ENCODE measurements at places on chromosomes 12 and 14. TPM values are rescaled to one million over a fixed set of nuclear protein-coding genes. Genes with fewer than 3 reads are reported as not detected.

GRCh38 chr14:24785698-24786097, 151.7 kb upstream of the GZMB start:
- no peak for DNase-seq

- DNase-seq, result no peak
These were observed 6.4 kb downstream of the NKX2-1 start for GRCh38 chr14:36513451-36514277.

DNA sequence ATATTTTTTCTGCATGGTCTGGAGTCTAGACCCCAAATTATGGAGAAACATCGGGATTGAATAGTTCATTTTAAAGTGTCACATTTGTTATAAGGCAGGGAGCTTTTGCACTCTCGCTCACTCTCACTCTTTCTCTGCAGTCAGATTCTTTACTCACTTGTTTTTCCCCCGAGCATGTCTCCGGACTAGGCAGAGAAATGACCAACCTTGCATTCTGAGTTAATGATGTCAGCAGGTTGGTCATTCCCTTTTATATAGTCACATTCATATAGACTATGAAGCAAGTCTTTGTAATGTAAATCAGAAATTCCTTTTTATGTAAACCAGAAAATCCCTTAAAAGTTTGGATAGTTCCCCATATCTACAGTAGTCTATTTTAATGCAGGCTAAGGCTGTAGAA, 4.1 kb downstream of the C12orf75 start:
- no peak for DNase-seq

DNA sequence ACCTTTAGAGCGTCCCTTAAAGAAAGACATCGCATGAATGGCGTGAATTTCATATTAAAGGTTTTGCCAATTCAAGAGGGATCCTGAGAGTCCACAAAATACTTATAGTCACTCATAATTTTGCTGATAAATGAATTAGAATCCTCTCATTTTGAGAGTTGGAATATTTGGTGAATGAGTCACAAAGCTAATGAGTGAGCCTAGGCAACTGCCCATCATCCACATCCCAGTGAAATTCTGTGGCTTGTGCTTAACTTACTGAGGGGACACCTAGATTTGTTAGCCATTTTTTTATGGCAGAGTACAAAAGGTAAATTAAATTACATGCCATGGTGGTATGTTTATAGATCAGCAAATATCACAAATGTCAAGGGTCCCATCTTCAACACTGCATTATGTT, 12.7 kb upstream of the NOXRED1 start:
- DNase-seq, result no peak

DNA sequence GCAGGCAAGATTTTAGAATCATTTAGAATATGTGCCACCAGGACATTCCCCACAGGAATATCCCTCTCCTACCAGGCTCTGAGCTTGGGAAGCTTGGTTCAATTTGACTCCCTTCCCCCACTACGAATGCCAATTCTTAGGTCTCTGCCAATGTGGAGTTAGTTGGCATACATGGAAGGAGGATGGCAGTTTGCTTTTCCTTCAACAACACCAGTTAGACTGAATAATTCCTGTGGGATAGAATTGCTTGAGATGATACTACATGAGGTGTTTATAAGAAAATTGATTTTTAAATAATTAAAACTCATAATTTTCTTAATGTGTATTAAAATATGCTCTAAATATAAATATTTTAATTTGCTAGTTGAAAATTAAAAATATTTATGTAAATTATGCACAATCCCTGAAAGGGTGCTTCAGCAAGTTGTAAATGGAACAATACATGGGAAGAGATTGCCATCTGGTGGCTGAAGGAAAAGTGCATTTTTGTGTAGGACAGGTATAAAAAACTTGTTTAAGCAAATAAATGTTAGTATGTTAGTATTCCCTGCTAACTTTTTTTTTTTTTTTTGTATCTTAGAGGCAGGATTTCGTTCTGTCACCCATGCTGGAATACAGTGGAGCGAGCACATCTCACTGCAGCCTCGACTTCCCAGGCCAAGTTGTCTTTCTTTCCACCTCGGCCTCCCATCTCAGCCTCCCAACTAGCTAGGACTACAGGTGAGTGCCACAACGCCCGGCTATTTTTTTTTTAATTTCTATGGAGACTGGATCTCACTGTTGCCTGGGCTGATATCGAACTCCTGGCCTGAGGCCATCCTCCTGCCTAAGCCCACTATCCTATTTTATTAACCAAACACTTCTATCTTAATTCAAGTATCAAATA, 25.8 kb upstream of the STRAP start:
- peak; percentile 52 for DNase-seq

DNA sequence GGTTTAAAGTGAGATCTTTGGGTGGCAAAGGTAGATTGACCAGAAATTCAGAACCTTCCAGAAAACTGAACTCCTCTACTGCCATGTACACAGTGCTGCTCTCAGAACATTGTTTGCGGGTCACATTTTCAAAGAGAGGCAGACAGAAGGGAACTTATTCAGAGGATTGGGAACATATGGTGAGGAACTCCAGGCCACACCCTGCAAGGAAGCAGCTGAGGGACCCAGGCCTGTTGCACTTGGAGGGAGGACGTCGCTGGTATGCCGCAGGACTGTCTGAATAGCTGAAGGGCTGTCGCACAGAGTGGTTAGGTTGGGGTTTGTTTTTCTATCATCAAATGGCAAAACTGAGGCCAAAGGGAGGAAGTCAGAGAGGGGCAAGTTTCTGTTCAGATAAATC, 441.1 kb downstream of the DPF3 start:
- no peak for DNase-seq

GRCh38 chr12:12010277-12011039, 60.3 kb upstream of the BCL2L14 start:
- DNase-seq, result no peak

DNA sequence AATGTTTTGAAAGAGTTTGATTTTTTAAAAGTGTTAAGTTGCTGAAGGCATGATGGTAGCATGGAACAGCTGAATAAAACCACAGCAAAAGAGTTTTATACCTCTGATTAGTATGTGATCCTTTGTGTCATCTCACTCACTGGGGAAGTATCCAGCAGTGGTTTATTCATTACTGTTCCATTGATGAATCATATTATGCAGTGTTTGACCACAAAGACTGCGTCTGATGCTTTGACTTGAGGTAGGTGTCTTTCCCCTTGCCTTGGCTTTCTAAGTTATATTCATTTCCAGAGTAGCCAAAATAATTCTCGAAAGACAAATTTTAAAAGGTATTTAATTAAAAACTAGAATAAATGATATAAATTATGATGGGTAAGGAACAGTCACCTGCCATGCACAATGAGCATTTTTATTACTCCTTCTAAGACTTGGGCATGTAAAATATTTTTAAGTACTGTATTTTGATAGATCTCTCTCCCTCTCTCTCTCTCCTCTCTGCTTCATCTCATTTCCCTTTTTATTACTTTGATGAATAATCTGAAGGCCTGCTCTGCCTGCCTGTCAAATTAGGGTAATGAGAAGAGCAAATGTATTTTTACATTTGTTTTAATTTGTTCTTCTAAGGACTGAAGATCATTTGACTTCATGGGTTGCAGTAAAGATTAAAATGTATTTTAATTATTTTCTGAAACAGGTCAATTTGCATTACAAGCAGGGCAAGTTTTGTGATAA, 164.9 kb downstream of the NAV3 start:
- no peak for DNase-seq

DNA sequence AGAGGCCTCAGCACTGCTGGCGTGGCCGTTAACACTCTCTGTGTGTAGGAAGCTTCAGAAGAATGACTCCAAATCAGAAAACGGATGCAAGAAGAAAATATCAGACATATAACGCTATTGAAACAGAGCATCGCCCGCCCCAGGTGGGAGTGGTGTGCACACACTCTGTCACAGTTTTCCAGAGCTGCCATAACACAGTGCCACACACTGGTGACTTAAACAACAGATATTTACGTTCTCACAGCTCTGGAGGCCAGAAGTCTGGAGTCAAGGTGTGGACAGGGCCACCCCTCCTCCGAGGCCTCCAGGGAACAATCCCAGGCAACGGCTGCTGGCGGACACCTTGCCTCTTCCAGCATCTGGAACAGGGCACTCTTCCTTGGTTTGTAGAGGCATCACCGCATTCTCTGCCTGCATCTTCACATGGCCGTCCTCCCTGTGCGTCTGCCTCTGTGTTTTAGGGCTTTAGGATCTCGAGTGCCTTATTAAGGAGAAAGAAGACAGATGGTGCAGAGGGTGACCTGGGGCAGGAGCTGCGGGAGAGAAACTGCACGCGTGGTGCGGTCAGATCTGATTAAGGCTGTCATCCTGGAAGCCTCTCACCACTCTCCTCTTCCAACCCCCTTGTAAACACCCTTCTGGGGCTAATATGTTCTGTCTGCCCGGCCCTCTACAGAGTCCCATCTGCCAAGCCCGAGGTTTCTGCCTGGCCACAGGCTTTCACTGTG, 141.0 kb downstream of the SLC15A4 start:
- no peak for DNase-seq

DNA sequence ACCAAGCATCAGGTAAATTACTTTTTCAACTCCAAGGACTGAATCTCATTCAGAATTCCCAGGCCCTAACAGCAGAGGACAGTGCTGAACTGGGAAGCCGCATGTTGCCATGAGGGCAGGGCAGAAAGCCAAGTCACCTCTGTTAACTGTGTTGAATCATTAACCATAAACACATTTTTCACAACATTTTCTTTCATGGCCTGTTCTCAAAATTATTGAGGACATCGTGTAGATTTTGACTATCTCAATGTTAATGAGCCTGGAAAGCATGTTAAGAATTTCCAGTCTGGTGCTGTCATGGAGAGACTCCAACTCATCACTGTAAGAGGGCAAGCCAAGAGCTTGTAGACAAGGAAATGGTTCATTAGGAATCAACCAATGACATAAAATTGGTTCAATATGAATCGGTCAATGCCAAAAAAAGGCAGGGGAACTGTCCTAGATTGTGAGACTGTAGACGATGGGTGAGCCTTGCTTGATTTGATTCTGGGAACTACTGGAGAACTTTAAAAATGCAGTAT, 33.7 kb downstream of the CPM start:
- DNase-seq, result no peak

- no peak for DNase-seq
These were observed 3.8 kb downstream of the TMEM179 start for GRCh38 chr14:104600805-104601204.

DNA sequence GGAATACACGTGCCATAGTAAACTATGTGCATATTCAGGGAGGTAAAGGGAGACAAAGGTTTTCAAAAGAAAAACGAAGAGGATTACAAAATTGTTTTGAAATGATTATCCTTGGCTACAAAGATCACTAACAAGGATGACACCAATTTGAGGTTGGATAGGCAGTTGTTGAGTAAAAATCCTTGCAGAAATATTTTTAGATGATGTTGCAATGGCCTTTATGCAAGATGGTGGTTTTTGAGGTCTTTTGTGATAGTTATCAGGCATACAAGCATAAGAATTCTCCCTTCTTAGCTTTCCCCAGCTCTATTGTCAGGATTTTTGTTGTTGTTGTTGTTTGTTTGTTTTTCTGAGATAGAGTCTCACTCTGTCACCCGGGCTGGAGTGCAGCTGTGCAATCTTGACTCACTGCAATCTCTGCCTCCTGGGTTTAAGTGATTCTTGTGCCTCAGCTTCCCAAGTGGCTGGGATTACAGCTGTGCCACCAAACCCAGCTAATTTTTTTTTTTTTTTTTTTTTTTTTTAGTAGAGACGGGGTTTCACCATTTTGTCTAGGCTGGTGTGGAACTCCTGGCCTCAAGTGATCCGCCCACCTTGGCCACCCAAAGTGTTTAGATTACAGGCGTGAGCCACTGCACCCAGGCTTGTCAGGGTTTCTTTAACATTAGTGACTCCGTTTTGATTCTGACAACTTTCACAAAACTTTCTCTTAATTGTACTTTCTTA, 7.8 kb downstream of the RNASE1 start:
- DNase-seq, result no peak

DNA sequence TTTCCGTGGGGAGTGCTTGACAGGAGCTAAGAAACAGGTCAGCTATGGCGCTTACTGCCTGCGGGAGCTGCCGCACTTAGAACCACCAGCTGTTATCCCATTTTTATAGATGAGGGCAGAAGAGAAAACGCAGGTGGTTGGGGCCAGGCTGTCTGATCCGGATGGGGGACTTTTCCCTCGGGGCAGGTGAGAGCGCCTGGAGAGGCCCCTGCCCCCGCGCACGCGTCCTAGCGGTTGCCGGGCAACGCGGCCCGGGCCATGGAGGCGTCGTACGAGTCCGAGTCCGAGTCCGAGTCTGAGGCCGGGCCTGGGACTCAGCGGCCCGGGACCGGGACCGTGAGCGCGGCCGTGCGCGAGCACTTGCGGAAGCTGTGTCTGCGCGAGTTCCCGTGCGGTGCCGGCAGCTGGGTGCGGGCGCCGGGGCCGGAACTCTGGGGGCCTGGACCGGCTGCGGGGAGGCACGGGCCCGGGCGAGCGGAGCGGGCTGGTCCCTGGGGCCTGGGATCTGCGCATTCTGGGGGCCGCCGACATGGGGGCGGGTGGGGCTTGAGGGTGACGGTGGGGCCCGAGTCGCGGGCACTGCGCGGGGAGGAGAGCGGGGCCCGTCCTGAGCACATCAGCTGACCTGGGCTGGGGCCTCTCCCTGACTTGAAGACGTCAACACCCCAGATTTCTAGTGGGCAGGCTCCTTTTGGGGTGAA, at the start of gene LRRC43:
LRRC43 (plus strand) TSS at position 237 of the 701 bp plus-strand sequence; CDS start at position 259, 22 bp downstream.
- no peak for DNase-seq

DNA sequence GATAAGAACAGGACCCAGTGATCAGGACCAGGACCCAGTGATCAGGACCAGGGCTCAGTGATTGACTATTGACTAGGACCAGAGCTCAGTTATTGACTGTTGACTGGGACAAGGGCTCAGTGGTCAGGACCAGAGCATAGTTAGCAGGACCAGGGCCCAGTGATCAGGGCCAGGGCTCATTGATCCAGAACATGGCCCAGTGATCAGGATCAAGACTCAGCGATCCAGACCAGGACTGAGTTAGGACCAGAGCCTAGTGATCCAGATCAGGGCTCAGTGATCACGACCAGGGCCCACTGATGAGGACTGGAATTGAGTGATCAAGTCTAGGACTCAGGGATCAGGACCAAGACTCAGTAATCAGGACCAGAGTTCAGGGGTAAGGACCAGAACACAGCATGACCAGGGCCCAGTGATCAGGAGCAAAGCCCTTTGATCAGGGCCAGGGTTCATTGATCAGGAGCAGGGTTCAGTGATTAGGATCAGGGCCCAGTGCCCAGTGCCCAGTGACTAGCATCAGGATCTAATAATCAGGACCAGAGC, 176.0 kb downstream of the TMEM121 start:
- DNase-seq, result no peak

GRCh38 chr14:67599698-67600561, at the start of gene PIGH:
Gene PIGH (minus strand): TSS chr14:67600268. CDS start chr14:67600203, 65 bp downstream.
- DNase-seq, result no peak

GRCh38 chr12:68342966-68343365, 10.8 kb upstream of the MDM1 start:
- DNase-seq, result no peak

Gene LRRC10
- 0.10 TPM for polyA plus RNA-seq

Gene HCAR2
- polyA plus RNA-seq, result 0.22 TPM

Gene ARMH4
- 80.2 TPM for polyA plus RNA-seq

Measured in right renal cortex interstitium (tissue), 3 donors.